ENCODE measurements at places on chromosomes 3 and 15.

- DNase-seq = peak; percentile 28
These were observed 561 bp downstream of the SIDT1 start for GRCh38 chr3:113532698-113533533.

- DNase-seq = no peak
These were observed 277.1 kb upstream of the CCDC54 start for GRCh38 chr3:107100137-107100536.

- no peak for DNase-seq
These were observed 6.0 kb upstream of the FEZF2 start for GRCh38 chr3:62379321-62379798.

DNA sequence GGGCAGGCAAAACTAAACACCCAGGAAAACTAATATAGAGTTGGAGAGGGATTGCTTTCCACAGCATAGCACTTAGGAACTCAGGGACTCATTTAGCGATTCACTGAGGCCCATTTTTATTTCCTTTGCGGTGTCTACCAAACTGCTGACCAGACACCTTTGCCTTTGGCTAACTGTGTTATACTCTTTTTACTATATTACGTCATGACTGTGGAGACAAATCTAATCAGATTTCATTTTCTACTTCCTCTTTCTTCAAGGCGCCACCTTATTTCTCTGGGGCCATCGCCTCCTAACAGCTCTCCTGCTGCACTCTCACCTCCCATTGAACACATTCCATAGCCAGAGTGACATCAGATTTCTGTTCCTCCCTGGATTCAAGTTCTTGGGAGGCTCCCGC, 215.7 kb upstream of the WNT5A start:
- DNase-seq = no peak

DNA sequence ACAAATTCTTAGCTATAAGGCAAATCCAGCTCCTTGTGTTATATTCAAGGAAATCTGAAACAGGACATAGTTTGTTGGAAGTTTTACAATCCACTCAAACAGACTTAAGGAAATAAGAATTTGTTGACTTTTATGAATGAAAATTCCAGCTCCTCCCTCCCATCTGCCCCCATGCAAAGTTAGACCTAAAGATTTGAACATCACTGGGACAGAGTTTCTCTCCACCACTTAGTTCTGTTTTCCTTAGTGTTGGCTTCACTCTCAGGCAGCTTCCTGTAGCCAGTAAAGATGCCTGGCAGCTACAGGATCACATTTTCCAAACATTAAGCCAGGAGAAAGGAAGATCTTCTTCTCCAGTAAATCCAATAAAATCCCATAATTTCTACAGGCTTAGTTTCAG, 265.0 kb downstream of the TAFA4 start:
- no peak for DNase-seq

DNA sequence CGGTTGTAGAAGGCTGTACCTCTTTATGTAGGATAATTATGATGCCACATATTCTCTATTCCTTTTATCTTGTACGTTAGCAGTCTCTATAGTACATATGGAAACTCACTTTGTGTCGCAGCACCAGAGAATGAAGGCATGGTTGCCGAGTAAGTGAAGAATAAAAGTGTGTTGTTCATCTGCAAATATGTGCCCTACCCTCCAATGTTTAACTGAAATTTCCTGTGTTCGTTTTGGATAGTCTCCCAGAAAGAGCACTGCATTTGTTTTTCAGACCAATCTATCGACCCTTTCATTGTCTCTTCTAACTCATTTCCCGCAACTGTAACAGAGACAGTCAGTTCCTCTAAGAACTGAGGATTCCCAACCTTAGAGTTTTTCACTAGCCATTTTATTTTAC, 592.8 kb downstream of the TUSC7 start:
- DNase-seq = no peak

Data from effector CD4-positive, alpha-beta T cell (primary cell).